ENCODE measurements at places on chromosomes 5 and 9.

DNA sequence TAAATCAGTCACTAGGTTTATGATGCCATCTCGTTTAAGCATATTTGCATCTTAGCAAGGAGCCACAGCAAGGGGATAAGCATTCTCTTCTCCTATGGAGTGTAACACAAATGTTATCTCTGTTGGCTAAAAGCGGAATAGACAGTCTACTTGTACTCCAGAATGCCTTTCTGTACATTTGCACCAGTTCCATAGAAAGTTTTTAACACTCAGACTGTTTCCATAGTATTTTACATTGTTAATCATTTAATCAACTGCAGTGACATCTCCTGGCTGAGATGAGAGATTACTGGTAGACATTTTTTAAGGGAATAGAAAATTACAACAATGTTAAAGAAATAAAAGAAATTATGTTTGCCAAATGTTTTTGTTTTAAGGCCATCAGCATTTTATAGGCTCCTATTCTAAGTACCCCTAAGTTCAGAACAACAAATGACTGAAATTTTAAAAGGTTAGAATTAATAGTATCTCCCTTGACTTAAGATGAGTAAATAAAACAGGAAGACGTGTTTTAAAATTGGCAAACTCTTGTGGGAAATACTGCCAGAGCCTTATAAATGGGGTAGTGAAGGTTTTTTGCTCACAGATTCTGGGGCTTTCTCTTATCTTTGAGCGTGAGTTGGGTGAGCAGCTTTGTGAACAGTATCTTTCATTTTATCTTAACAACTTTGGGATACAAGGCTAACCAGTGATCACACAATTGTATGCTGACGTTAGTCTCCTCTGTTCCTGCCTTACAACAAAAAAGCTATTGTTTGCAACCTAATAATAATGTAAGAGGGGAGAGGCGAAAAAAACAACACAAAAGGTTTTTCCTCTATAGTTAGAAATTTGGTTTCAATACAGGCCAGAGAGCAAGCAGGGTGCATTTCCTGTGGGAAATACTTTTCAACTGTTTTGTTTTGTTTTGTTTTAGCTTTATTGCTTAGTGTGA, 294.3 kb downstream of the FBXL7 start:
- no peak for DNase-seq

GRCh38 chr5:14265570-14265969, 122.4 kb downstream of the TRIO start:
- DNase-seq: no peak

GRCh38 chr9:134328341-134328840, 2.1 kb downstream of the RXRA start:
- DNase-seq: no peak

- DNase-seq: no peak
Observed at GRCh38 chr9:120971938-120972337, 45.3 kb upstream of the TRAF1 start.

DNA sequence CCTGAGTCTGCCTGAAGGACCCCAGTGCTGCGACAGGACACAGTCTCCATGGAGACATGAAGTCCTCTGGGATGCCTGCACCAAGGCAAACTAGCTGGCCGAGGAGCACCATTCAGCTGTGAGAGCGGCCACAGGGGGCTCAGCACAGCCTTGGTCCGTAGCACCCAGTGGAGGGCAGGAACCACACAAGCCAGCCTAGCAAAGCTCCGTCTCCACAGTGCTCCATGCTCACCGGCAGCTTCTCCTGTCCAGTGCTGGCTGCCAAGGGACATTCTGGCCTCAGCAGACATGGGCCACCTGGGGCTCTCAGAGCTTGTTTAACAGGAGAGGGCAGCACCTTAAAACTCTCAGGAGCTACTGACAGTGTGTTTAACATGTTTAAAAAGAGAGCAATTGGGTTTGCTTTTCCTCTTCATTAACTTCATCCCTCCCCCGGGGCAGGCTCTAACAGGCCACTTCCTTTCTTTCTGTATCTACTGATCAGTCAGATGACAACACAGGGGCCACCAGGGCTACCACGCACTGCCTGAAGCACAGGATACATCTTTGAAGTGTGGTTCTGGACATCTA, 57.0 kb downstream of the SECISBP2 start:
- DNase-seq: no peak
